GM04503 (cell line): ENCODE measurements at places on chromosomes 2 and 18.
A peak's percentile ranks its signal among the peaks of the same experiment; 100 is the strongest.

GRCh38 chr2:172415865-172416183 lies 11.6 kb upstream of the ITGA6 start:
- DNase-seq: no peak

DNA sequence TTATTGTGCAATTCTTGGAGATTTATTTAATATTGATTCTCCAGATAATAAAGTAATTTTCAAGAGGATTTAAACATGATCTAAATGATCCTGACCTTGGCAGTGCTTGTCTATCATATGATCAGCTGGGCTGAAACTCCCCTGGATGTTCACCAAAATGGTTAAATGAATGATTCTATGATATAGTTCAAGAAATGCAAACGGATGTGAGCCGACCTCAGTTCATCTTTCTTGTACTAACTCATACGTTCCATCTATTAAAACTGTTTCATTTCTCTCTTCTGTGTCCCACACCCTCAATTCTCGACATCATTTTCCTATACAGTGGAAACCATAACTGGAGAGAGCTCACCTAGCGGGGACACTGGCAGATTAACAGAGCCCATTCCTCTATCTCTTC lies 281.7 kb upstream of the CCDC68 start:
- DNase-seq: no peak

DNA sequence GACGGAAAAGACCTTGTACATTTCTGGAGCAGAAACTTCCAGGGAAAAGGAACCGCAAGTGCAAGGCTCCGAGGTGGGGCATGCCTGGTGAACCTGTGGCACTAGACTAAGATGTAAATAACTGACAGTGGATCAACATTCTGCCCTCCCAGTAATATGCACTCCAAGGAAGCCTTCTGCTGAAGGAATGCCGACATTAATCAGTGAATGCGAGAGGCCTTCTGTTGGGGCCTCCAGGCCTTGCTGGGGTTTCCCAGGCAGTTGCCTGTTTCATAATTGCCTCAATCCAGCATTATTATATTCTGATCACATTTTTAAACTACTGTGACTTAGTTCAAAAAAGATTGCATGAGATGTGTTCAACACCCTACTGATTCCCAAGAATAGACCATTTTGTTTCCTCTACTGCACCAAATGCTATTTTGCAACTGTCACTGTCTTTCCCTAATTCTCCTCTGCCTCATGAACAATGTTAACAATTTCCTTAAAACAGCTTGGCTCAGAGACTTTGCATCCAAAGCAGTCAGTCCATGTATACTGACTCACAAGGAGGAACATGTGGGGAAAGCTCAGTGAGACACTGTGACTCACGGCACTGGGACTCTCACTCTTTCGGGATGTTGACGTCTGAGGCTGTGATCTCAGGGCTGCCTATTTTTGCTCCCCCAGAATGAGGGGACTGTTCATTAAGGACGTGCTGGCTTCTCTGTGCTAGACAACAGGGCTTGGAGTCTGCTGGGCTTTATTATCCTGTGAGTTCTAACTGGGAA lies 10.5 kb upstream of the DSG2 start:
- DNase-seq: peak; percentile 27

- no peak for DNase-seq
Measured at GRCh38 chr2:102053096-102053495, 61.3 kb downstream of the IL1R2 start.

DNA sequence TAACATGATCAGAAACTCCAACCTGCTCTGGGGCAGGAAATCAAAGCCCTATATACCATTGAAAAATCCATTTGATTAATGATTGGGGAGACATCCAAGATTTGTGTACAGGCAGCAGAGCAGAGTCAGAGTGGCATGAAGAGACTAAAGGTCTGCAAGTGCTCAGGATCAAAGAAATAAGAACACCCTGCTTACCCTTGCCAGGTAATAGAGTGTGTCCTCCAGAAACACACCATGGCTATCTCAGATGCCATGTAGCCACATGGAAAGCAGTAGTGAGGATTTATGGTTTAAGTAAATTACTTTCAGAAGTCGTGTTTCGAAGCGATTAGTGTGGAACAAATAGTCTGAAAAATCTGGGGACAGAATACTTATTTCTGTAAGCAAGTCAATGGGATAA lies 592.9 kb downstream of the SUCLG1 start:
- no peak for DNase-seq
